ENCODE measurements at places on chromosomes 4 and X.

DNA sequence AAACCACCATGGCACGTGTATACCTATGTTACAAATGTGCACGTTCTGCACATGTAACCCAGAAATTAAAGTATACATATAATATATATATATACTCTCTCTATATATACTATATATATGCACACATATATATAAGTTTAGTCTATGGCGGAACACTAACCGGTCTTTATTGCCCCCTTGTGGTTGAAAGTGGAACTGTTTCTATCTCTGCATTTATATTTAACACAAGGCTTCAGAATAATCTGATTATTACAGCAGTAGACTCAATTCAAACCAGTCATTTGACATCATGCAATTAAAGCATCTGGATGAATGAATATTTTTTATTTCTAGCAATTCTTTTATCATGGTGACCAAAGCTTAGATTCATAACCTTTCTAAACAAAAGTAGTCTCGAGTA lies 14.6 kb downstream of the RAB9B start:
- peak; percentile 51 for DNase-seq

DNA sequence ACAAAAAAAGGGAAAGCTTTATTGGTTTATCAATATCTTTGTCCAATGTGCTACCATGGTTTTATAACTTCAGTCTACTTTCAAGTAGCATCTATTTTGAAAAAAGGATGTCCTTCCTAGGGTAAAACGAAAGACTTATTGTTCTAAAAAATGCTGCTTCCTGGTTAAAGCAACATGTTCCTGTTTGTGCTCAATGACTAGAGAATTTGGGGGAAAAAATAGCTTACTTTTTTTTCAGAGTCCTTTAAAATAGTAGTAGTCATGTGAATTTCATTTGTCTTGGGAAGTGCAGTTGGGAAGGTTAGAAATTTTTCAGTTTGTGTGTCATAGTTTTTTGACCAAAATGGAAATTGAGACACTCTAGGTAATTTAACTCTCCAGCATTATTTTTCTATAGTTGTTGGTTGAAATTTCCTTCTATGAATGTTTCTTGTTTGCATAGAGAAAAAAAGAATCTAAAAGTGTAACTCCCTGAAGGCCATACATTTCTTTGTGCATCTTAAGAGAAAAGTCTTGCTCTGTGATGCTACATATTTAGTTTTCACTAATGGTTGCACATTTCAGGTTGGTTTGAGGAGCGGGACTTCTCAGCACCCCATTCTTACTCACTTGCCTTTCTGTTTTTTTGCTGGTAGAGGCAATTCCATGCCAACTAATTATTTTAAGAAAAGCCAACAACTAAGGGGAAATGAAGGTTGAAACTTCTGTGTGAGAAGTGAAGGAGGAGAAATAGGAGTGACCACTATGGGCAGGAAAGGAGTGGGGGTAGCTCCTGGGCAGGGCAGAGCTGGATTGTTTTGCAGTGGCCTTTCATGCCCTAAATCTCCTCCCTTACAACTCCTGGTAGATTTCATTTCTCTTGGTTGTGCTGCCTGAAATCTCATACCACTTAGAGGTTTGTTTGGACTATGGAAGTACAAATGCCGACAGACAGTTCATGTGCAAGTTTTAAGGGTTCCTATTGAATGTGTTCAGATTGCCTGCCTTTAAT lies 76.4 kb downstream of the RAPGEF2 start:
- no peak for DNase-seq

DNA sequence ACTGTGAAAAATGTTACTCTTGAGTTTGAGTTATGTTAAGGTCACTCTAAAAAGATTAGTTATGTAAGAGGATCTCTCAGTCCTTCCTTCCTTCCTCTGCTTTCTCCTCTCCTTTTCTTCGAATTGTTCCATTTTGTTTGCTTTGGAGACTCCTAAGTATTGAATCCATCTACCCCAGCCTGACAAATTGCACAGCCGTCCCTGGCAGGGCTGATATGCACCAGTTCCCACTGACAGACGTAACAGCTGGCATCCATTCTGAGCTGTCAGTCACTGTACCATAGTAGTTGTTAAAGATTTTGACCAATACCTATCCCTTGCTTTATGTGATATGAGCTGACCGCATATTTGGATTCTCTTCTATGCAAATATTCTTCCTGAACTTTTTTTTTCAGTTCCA lies 210.7 kb upstream of the IGFBP7 start:
- no peak for DNase-seq

GRCh38 chrX:37434362-37434761 lies 85.2 kb downstream of the PRRG1 start:
- DNase-seq: no peak

GRCh38 chrX:49271341-49271740 lies 1.7 kb downstream of the PPP1R3F start:
- DNase-seq: no peak

GRCh38 chrX:17525762-17526555 lies 151.0 kb downstream of the NHS start:
- DNase-seq: no peak

DNA sequence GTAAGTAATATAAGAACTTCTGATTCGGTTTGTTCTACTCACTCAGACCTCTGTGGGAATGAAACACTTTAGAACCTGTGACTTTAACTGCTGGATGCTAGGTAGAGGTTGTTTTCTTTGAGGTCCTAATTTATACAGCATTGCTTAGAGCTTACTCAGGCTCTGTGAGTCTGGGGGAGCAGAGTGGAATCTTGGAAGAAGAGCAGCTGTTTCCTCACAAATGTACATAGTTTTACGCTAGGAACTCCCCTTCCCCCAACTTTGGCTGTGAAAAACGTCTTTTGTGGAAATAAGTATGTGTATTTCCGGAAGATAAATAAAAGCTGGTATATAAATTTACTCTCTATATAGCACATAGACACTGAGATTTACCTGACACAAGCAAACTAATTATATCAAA lies 141.4 kb downstream of the NAA11 start:
- DNase-seq: no peak

DNA sequence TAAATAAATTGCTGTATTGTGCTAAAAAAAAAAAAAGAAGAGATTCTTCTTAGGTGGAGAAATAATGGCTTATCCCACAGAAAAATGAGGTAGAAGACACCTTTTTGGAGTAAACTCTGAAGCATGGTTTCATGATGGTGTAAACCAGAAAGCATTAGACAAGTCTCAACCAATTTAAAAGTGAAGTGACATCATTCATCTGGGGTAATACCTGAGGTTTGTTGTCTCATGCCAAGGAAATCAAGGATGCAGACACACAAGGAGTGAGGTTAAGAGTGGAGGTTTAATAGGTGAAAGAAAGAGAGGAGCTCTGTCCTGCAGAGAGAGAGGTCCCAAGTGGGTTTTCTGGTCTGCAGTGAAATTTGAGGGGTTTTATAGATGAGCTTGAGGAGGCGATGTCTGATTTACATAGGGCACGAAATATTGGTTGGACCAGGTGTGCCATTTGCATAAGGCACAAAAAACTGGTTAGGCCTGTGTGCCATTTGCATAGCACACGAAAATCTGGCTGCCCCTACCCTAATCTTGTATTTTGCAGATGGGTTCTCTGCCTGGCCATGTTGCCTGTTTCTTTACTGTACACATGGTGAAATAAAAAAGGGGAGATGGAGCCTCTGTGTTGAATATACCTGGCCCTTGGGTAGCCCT lies 25.0 kb upstream of the CWH43 start:
- DNase-seq: no peak

DNA sequence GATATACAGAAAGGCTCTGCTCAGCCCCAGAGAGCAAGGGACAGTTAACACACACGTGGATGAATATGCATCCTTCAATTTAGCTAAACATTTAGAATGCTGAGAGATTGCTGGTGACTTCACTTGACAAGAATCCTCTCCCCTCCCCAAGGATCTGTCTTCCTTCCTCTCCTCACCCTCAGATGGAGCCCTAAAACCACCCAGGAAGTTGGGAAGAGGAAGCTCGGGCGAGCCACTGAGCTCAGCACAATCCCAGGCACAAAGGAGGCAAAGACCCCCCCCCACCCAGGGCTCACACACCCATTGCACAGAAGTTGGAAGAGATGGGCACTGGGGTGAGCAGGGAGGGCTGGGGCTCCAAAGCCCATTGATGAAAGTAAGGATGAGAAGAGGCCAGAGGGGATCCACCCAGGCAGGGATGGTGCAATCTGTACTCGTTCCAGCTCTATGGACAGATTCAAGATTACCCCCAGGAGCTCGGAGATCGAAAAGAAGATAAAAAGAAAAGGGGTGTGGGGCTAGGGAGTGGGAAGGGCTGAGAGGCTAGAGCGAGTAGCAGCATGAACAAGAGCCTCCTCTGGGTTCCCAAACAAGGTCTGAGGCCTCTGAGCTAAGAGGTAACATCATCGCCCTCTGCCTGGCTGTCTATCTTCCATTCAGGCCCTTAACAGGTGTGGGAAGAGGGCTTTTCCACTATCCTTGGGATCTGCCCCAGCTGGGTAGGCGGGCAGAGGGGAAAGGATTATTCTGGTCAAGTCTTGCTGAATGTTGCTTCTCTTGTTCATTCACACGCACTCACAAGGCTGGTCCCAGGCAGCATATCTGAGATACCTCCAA lies 1.2 kb downstream of the TFE3 start:
- DNase-seq: no peak

- DNase-seq: no peak
These were observed 127.1 kb downstream of the CHIC2 start for GRCh38 chr4:53937327-53937726.

DNA sequence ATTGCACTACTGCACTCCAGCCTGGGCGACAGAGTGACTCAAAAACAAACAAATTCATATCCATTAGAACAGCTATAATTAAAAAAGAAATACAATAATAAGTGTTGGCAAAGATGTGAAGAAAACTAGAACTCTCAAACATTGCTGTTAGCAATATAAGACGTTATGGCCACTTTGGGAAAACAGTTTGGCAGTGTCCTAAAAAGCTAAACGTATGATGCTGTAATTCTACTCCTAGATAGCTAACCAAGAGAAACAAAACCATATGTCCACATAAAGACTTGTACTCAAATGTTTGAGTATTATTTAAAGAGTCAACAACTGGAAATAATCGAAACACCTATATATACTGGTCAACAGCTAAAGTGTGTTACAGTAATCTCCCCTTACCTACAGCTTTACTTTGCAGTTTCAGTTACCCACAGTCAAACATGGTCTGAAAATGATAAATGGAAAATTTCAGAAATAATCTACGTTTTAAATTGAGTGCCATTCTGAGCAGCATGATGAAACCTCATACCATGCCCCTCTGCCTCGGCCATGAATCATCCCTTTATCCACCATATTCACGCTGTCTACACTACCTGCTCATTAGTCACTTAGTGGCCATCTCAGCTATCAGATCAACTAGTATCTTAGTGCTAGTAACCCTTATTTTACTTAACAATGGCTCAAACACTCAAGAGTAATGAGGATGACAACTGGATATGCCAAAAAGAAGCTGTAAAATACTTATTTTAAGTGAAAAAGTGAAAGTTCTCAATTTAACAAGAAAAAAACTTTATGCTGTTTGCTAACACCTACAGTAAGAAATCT lies 4.9 kb downstream of the ELF2 start:
- DNase-seq: no peak

GRCh38 chr4:38268108-38268820 lies 308.1 kb downstream of the PTTG2 start:
- DNase-seq: no peak

GRCh38 chr4:8847331-8847730 lies 24.3 kb downstream of the HMX1 start:
- DNase-seq: no peak

DNA sequence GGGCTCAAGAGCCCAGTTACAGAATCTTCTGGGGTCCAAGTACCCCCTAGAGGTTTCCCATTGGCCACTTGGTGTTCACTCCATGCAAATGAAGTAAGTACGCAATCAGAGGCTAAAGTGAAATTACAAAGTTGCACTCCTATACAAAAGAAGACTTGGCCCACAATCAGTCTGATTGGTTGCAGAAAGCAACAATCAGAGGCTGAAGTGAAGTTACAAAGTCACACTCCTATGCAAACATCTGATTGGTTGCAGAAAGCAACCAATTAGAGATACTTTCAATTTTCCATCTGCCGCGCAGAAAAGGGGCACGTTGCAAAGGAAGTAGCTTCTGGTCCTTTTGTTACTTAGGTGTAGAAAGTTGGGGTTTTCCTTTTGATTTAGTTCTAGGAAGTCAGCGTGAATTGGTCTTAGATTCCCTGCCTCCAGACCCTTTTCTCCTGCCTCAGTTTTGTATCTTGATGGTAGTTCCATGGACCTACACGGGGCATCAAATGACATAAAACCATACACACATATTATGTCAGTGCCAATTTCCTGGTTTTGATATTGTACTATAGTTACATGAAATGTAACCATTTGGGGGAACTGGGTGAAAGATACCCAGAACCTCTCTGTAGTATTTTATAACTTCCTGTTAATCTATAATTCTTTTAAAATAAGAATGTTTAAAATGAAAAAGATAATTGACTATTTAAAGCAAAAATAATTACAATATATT lies 12.4 kb upstream of the PIN4 start:
- DNase-seq: no peak

DNA sequence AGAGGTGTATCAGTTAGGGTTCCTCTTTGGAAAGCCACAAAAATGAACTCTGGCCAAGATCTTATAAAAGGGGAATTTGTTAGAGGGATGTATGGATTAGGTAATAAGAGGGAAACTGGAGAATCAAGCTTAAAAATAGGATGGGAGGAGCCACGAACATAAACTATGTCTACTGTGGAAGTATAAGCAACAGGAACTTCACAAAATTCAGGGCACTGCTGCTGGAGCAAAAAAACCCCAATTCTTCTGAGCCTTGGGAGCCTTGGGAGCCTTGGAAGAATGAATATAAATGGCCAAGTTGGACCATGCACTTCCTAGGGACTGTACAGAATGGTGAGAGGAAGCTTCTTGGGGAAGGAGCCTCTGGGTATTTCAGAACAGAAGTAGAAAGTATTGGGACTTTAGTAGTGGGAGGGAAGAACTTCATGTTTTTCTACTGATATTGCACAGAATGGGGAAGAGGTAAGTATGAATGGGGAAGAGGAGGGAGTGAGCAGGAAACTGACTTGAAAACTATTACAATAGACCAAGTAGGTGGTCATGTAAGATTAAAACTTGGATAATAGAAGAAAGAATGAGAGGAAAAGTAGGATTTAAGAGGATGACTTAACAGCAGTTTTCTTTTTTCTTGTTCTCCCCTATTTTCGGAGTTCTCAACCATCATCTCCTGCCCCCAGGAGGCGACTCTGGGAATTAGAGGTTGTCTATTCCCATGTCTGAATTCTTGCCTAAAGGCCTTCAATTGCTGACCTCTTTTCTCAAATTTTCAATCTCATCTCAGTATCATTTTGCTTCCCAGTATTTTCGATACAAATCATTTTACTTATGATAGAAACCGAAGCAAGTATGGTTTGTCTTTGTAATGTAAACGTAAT lies 44.4 kb upstream of the TAPT1 start:
- no peak for DNase-seq

DNA sequence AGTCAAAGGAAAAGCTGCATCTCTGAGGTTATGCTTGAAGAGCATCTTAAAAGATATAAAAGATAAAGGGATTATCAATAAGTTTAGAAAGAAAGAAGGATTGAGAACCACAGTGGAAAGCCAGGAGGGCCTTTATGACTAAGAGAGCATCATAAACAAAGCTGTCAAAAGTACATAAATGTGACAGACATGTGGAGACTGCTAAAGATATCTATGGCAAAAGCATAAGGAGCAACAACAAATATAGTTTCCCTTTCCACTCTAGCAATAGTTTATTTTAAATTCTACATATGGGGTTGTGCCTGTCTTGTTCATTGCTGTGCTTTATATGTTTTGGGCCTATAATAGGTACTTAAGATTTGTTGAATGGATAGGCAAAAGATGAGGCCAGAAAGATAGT lies 97.3 kb downstream of the RNF150 start:
- no peak for DNase-seq
